NCI-H524 (cell line): ENCODE measurements at places on chromosomes 16 and 17.

- DNase-seq, result no peak
These were observed 9.5 kb upstream of the RASD1 start for GRCh38 chr17:17505610-17506171.

DNA sequence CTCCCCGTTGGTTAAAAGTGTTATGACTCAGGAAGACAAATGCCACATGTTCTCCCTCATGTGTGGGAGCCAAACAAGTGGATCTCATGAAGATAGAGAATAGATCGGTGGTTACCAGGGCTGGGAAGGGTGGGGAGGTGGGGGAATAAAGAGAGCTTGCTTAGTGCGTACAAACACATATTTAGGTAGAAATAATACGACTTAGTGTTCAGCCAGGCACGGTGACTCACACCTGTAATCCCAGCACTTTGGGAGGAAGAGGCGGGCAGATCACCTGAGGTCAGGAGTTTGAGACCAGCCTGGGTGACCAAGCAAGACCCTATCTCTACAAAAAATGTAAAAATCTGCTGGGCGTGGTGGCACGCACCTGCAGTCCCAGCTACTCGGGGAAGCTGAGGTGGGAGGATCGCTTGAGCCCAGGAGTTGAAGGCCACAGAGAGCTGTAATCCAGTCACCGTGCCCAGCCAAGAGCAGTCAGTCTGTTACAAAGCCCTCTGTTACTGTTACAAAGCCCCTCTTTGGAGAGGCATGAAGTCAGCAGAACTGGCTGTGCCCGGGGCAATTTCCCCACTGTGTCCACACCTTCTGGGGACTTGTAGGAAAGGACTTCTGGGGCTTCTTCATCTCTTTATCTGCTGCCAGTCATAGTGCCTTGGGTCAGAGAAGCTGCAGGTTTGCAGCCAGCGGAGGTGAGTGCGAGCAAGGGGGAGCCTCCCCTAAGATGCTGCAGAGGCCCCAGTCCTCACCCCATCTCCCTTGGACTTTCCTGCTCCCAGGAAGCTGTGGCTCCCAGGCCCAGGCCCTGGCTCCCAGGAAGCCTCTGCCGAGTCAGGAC lies 4.3 kb upstream of the ALDH3A1 start:
- DNase-seq, result no peak

- no peak for DNase-seq
These were observed 25.3 kb upstream of the SEC14L1 start for GRCh38 chr17:77115510-77115909.

DNA sequence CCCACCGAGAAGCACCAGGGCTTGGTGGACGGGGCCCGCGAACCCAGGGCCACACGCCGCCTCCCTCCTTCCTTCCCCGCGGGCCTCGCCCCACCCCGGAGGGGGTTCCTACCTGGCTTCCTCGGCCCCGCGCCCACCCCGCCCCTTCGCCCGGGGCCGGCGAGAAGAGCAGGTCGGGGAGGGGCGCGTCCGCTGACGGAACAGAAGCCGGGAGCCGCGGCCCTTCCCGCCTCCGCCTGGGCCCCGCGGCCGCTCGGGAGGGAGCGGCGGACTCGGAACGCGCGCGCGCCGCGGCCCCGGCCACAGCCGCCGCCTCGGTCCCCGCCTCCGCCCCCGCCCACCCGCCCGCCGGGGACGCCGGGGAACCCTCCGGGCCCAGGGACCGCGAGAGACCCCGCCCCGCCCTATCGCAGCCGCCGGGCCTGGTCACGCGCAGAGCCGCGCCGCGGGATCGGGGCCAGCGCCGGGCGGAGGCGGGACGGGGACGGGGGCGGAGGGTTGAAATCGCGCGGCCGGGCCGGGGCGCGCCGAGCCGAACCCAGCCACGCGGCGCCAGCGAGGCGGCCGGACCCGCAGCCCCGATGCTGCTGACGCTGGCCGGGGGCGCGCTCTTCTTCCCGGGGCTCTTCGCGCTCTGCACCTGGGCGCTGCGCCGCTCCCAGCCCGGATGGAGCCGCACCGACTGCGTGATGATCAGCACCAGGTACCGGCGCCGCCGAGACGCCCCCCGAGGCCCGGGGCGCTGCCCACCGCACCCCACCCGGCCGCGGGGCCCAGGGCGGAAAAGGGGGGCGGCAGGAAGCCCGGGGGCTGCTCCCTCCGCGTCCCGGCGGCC lies at the start of gene TLCD3A:
Gene TLCD3A, plus strand, starts transcription at position 530 of the 835 bp plus-strand sequence. Its CDS starts 52 bp downstream, at position 582.
- peak; percentile 35 for DNase-seq

DNA sequence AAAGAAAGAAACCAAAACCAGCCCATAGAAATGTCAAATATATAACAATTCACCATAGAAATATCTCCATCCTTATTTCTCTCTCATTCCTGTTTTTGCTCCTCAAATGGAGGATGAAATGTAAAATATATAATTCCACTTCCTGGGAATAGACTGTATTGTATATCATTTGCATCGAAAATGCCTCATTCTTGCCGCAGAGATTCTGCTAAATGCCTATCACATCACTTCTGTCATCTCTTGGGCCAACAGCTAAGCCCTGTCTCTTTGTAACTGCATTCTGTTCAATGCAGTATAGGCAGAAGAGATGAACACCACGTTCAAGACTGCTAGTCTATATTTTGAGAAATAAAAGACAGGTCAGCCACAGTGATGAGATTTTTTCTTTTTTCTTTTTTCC lies 956.3 kb upstream of the SOX9 start:
- DNase-seq, result no peak

- DNase-seq, result no peak
These were observed 22.6 kb downstream of the ZFHX3 start for GRCh38 chr16:73025151-73025855.

DNA sequence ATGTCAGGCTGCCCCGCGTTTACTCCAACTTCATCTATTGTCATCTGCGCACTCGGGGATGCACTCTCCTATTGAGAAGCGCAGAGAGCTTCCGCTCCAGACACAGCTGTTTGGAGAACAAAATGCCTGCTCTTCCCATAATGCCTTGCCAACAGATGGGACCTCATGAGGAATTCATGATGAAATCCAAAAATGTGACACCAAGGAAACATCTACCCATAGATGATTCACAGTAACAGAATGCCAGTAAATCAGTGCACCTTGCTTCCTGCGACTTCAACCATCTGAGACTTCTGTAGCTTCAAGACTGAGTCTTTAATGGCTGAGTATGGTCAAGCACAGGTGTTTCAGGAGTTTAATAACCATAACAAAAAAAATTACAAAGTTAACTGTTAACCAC lies 1144.9 kb upstream of the GOT2 start:
- DNase-seq, result no peak

- DNase-seq, result no peak
These were observed 51.3 kb upstream of the MRPS23 start for GRCh38 chr17:57900991-57901743.

GRCh38 chr16:89358030-89359005 lies 132.0 kb downstream of the ANKRD11 start:
- no peak for DNase-seq

- DNase-seq, result no peak
These were observed 181.5 kb downstream of the ZNF423 start for GRCh38 chr16:49674351-49674851.

DNA sequence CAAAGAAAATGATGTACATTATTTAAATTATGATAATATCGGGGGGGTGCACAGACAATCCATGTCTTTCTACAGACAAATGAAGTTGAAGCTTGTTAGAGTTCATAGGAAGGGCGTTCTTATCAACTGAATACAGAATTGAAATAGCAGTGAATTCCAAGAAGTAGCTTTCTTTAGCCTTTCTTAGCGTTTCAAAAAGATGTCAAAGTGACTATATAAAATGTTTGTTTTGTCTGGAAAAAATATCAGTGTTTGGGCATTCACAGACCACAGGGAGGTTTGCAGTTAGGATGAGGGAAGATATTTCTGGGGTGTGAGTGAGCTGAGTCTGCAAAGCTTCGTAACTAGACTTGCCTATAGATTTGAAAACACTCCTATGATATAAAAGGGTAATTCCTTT lies 55.0 kb downstream of the STX8 start:
- no peak for DNase-seq

- no peak for DNase-seq
These were observed 34.1 kb downstream of the GRB2 start for GRCh38 chr17:75371339-75371738.

- DNase-seq, result no peak
These were observed 512 bp downstream of the PMM2 start for GRCh38 chr16:8798174-8798527.

DNA sequence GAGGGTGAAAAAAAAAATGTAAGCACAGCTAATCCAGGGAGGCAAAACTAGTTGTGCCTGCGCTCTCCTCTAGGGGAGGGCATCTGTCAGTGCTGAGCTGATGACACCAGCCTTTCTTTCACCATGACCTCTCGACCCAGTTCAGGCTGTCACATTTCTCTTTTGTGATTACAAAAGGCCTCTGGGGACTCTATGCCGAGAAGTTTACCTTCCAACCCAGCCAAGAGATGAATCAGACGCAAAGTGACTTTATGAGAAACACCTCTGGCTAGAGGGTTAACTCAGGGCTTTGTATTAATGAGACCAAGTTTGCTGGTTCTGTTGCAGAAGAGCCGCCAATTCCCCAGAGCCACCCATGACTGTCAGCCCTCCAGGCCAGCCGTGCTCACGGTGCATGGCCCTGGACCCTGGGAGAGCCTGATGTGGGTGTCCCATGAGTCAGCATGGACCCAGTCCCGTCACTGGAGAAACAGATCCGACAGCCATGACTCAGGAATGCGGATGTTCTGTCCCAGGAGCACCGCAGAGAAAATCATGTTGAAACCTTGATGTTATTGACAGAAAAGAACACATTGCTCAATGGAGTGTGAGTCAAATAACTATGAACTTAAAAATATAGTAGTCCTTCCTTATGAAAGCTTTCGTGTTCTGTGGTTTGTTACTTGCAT lies 437.2 kb downstream of the HS3ST3B1 start:
- no peak for DNase-seq

DNA sequence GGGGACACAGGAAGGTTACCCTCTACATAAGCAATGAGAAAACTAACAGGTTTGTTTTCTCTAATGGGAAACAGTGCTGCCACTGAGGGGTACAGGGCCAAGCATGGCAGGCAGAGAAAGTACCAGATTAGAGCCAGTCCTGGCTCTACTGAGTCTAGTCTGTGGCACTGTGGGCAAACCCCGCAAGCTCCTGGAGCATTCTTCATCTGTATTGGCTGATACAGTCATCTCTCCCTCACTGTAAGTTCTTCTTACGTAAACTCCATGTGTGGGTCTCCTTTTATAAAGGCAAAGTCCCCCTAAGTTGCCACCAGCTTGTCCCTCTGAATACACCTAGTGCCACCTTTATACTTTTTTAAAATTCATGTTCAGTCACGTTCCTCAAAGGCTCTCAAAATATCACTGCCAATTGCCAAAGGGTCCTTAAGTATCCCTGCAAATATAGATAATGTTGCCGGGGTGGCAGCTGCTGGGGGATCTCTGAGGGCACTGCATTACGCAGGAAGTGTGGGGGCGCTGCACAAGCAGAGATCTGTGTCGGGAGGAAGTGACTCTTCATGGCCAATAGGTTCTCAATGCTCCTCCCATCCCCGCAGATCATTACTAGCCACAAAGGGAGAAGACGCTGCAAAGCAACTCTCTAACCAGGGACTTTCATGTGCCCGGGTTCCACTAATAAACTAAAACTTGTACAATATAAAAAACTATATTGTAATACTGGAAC lies 18.8 kb downstream of the XPO6 start:
- DNase-seq, result no peak

DNA sequence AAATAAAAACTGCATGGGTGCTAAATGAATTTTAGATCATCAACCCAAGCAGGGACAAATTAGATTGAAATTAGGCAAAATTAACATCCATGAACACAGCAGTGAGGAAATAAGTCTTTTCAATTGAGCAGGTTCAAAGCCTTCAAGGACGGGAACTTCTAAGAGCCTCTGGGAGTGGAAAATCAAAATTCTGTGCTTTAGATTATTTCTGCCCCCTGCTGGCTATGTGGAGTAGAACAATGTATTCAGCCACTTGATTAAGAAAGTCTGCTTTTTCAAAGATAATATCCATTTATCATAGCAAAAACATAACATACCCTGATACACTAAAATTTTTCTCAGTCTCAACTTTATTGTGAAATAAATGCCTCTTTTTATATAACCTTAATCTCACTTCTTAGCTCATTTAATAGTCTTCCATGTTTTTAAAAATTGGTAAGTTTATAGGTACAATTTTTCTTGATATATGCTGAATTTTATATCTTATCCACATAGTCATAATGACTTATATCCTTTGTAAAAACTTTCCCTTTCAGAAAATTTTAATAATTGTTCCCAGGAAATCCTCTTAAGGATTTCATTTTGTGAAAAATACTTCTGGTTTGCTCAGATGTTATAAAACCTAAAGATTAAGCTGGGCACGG lies 28.1 kb upstream of the NOL11 start:
- peak; percentile 31 for DNase-seq

GRCh38 chr17:73066148-73066884 lies 26.2 kb downstream of the SLC39A11 start:
- DNase-seq, result no peak

- no peak for DNase-seq
These were observed 7.8 kb downstream of the TTLL6 start for GRCh38 chr17:48809182-48809581.

GRCh38 chr16:20937736-20938135 lies 37.2 kb downstream of the LYRM1 start:
- no peak for DNase-seq

DNA sequence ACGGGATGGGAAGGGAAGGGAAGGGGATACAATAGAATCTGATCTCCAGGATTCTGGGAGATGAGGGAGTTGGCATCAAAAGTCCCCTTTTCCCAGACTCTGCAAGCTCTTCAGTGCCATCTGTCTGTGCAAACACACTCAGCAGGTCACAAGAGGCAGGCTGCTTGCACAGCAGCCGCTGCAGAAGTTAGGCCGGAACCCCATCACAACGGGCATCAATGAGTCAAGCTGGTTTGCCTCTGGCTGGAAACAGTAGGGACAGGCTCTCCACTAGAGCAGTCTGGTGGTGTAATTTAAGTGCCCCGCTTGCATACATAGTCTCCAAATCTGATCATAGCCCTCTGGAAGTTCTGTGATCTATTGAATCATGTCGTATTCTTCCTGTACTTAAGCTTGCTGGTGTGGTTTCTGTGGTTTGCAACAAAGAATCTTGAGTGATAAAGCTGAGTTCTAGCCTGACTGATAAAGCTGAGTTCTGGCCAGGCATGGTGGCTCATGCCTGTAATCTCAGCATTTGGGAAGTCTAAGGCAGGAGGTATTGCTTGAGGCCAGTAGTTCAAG lies 33.7 kb upstream of the KDM8 start:
- DNase-seq, result peak; percentile 85

DNA sequence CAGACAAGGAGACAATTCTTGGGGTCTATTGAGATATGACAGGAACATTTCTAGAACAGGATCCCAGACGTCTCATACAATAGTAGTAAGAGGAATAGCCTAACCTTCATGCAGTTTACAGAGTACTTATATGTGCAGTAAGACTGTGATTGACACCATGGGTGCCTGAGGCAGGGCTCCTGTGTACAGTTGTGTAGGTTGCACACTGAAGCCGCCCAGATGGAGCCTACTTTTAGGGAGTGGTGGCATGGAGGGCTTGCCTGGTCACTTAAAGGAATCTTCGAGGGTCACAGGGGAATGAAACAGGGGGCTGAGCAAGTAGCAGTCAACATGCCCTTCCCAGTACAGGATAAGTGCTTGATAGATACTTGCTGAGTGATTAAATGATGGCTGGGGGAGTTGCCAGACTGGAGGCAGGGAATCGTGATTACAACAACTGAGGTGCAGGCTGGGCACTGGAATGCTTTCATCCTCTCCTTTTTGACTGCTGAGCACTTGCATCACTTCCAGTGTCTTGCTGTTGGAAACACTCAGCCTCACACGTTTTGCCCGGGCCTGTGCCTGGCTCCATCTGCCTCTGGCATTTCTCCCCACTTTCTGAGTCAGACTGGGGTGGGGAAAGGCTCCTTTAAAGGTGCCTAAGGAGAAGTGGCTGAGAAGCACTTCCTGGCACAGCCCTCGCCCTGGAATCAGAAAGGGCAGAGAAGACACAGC lies 71.0 kb downstream of the COPRS start:
- no peak for DNase-seq
